ENCODE measurements at places on chromosomes 6 and 20. TPM values are rescaled to one million over a fixed set of nuclear protein-coding genes. Genes with fewer than 3 reads are reported as not detected.

RTEL1 gene
- total RNA-seq = 30.0 TPM

CFB gene
- total RNA-seq = 0.58 TPM

FOXQ1 gene
- not detected for total RNA-seq

DNA sequence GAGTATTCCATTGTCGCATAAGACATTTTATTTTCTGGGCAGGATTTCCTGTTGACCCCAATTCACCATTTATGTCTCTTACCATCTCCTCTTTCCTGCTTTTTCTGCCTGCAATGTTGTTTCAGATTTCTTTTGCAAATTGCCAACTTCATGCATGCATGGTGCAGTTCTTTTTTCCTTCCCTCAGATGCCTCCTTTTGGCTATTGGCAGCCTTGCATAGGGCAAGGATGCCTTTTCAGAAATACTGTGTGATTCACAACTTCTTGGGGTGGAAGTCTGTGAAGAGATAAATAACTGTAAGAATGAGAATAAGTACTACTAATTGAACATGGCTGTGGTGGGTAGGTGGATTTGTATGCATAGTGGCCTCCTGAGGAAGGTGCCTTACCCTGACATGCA, 116.7 kb downstream of the SOX4 start:
- H3K4me3 ChIP-seq = no peak overlapping the region
- H3K36me3 ChIP-seq = no peaks in the 10 kb centered on the region
- H3K27me3 ChIP-seq = no peaks in the 10 kb centered on the region

- no peak for DNase-seq
- H3K4me1 ChIP-seq = peaks cover 56% of the 10 kb centered on the region
- peaks cover 40% of the 10 kb centered on the region for H3K36me3 ChIP-seq
- H3K27me3 ChIP-seq = no peaks in the 10 kb centered on the region
- peak overlapping the region; percentile 95 for H3K4me3 ChIP-seq
- peak overlapping the region; percentile 98 for H3K27ac ChIP-seq
Measured at GRCh38 chr6:26159357-26160273, 72.4 kb downstream of the HFE start.

GRCh38 chr20:20452254-20452676, 84.4 kb downstream of the INSM1 start:
- H3K4me1 ChIP-seq = peaks cover 40% of the 10 kb centered on the region
- H3K27ac ChIP-seq = no peak overlapping the region
- H3K36me3 ChIP-seq = peaks cover 8% of the 10 kb centered on the region
- H3K27me3 ChIP-seq = no peaks in the 10 kb centered on the region
- DNase-seq = peak; percentile 74

GRCh38 chr20:5918856-5919625, 31.3 kb downstream of the TRMT6 start:
- H3K4me3 ChIP-seq = no peak overlapping the region
- DNase-seq = peak; percentile 32
- H3K36me3 ChIP-seq = no peaks in the 10 kb centered on the region

GRCh38 chr6:19470333-19470732, 366.8 kb upstream of the ID4 start:
- no peaks in the 10 kb centered on the region for H3K36me3 ChIP-seq
- H3K27ac ChIP-seq = no peak overlapping the region
- no peaks in the 10 kb centered on the region for H3K4me1 ChIP-seq
- no peak for DNase-seq
- H3K27me3 ChIP-seq = no peaks in the 10 kb centered on the region
- no peak overlapping the region for H3K4me3 ChIP-seq

DNA sequence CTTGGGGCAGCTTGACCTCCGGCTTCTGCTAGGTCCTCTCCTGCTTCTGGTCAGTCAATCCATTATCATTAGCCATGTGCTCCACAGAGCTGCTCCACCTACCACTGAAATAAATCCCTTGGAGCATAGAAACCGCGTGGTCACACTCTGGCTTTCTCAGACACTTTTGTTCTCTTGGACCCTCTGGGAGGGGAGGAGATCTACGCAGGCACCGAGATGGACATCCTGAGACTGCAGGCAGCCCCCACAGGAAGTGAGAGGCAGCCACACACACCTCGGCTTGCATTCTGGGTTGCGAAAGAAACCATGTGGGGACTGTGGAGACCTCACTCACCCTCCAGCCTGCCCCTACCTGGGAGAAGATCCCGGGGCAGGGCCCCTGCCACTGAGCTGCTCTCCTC, 79.5 kb downstream of the FYN start:
- peak; percentile 68 for DNase-seq
- H3K27me3 ChIP-seq = no peaks in the 10 kb centered on the region
- peaks cover 65% of the 10 kb centered on the region for H3K4me1 ChIP-seq
- H3K4me3 ChIP-seq = peak overlapping the region; percentile 73
- peaks cover 20% of the 10 kb centered on the region for H3K36me3 ChIP-seq

DNA sequence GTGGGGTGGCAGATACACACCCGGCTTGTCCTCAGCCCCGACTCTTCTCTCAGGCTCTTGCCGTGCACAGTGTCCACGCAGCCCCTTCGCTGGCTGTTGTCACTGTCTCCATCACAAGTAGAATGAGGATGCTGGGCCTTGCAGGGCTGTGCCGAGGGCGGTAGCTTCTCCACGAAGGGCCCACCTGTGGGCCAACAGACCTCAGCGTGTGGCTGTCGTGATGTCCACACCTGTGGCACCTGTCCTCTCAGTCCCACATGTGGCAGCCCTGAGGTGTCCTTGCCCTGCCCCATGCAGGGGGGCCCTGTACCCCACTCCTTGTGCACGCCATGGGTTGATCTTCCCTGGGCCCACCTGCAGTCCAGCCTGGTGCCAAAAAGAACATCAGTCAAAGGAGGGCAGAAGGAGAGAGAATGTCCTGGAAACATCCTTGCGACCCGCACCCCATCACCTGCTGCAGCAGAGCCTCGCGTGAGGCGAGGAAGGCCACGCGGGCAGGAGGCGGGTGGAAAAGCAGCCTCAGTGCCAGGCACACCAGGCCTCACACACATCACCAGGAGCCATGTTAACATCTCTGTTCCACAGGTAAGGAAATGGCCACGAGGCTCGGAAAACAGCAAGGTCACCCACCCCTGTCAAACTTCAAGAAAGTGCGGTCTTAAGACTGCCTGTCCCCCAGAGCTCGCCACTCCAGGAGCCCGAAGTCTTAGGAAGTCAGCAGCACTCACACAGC, 22.3 kb upstream of the AFDN start:
- peaks cover 1% of the 10 kb centered on the region for H3K4me1 ChIP-seq
- H3K27ac ChIP-seq = no peak overlapping the region
- H3K4me3 ChIP-seq = no peak overlapping the region
- DNase-seq = no peak

GRCh38 chr6:14614631-14615030, 497.1 kb downstream of the CD83 start:
- H3K27ac ChIP-seq = no peak overlapping the region
- no peaks in the 10 kb centered on the region for H3K36me3 ChIP-seq
- H3K4me1 ChIP-seq = no peaks in the 10 kb centered on the region
- H3K27me3 ChIP-seq = no peaks in the 10 kb centered on the region
- no peak for DNase-seq

GRCh38 chr20:9831032-9831431, 7.8 kb downstream of the PAK5 start:
- no peak for DNase-seq
- H3K4me3 ChIP-seq = no peak overlapping the region
- no peaks in the 10 kb centered on the region for H3K4me1 ChIP-seq

GSTA5 gene
- total RNA-seq = not detected

DNA sequence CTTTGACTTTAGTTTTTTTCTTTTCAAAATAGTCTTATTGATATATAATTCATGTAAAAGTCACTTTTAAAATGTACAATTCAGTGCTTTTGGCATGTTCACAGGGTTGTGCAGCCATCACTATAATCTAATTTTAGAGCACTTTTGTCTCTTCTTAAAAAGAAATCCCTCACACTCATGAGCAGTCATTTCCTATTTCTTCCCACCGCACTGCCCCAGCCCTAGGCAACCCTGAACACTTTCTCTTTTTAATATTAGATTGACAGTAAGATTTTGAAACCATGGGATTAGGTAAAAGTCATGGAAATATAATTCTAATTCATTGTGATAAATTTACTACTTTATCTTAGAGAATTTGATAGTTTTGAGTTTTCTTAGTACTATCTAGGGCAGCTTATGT, 309.4 kb downstream of the UTRN start:
- H3K36me3 ChIP-seq = peaks cover 31% of the 10 kb centered on the region
- DNase-seq = no peak

FNDC11 gene
- total RNA-seq = 0.30 TPM

HLA-DQA1 gene
- 41.1 TPM for total RNA-seq

DNA sequence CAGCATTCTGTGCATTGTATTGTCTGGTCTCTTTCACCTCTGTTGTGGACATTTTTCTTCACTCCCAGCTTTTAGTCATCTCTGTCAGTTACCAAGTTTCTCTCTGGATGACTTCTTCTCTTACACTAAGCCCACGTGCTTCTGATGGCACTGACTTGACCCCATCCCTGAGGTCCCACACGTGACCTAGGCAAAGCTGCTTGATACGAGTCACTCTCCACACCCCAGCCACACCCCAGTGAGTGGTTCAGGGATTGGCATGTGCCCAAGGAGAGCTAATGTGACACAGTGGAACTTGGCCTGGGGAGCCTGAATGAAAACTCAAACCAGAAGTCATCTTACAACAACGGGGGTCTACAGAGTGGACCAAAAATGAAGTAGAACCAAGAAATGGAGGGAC, 32.2 kb downstream of the HTR1E start:
- peaks cover 3% of the 10 kb centered on the region for H3K27me3 ChIP-seq
- no peaks in the 10 kb centered on the region for H3K4me1 ChIP-seq
- DNase-seq = no peak
- no peaks in the 10 kb centered on the region for H3K36me3 ChIP-seq

PI3 gene
- not detected for total RNA-seq

NEURL2 gene
- total RNA-seq = 1.6 TPM

ACSS1 gene
- total RNA-seq = 38.3 TPM

DNA sequence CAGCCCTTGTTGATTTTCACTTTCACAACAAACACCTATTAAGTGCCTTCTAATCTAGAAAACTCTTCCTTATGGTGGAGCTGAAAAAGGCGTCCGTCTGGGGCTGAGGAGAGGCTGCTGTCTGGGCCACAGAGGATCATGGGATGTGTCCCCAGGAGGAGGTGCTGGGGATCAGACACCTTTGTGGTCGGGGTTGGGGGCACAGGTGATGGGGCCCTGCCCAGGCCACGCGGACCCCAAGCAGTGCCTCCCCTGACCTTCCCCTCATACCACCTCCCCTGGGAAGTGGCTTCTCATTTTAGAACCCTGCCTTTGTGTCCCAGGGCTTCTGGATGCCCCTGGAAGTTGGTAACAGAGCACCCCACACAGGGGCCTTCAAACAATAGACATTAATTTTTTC, 41.1 kb downstream of the SUN5 start:
- H3K27me3 ChIP-seq = no peaks in the 10 kb centered on the region
- H3K27ac ChIP-seq = no peak overlapping the region
- H3K4me1 ChIP-seq = peaks cover 32% of the 10 kb centered on the region
- no peak overlapping the region for H3K4me3 ChIP-seq
- H3K36me3 ChIP-seq = peaks cover 1% of the 10 kb centered on the region
- peak; percentile 12 for DNase-seq

- peaks cover 3% of the 10 kb centered on the region for H3K27me3 ChIP-seq
- no peak overlapping the region for H3K27ac ChIP-seq
- H3K36me3 ChIP-seq = no peaks in the 10 kb centered on the region
- no peak overlapping the region for H3K4me3 ChIP-seq
- no peak for DNase-seq
Measured at GRCh38 chr6:144870782-144871181, 585.6 kb downstream of the UTRN start.

DNA sequence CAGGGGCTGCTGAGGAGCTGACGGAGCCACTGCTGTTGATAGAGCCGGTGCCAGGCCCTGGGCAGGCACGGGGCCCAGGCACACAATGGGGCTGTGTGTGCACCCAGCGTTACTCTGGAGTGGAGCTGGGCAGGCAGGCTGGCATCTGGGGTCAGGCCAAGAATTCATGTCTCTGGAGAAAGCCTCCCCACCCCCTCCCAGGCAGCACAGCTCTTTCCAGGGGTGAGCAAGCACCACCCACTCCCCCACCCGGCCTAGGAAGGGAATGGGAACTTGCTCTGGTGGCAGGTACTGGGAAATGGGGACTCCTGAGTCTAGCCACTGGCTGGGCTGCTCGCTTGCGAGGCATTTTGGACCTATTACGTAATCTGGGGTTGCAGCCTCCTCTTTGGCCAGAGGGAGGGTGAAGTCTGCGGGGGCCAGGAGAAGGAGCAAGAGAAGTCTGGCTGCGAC, 22.7 kb downstream of the TFEB start:
- no peaks in the 10 kb centered on the region for H3K27me3 ChIP-seq
- no peak overlapping the region for H3K27ac ChIP-seq
- no peaks in the 10 kb centered on the region for H3K36me3 ChIP-seq

- no peak overlapping the region for H3K4me3 ChIP-seq
- H3K27me3 ChIP-seq = no peaks in the 10 kb centered on the region
- no peak overlapping the region for H3K27ac ChIP-seq
Measured at GRCh38 chr6:89505847-89506246, 72.9 kb downstream of the ANKRD6 start.

TMEM151B gene
- not detected for total RNA-seq

RAD21L1 gene
- total RNA-seq = not detected

PAK5 gene
- total RNA-seq = not detected

GRCh38 chr20:50121858-50122271, 8.9 kb upstream of the UBE2V1 start:
- H3K4me3 ChIP-seq = no peak overlapping the region
- no peak for DNase-seq
- H3K27ac ChIP-seq = no peak overlapping the region

DNA sequence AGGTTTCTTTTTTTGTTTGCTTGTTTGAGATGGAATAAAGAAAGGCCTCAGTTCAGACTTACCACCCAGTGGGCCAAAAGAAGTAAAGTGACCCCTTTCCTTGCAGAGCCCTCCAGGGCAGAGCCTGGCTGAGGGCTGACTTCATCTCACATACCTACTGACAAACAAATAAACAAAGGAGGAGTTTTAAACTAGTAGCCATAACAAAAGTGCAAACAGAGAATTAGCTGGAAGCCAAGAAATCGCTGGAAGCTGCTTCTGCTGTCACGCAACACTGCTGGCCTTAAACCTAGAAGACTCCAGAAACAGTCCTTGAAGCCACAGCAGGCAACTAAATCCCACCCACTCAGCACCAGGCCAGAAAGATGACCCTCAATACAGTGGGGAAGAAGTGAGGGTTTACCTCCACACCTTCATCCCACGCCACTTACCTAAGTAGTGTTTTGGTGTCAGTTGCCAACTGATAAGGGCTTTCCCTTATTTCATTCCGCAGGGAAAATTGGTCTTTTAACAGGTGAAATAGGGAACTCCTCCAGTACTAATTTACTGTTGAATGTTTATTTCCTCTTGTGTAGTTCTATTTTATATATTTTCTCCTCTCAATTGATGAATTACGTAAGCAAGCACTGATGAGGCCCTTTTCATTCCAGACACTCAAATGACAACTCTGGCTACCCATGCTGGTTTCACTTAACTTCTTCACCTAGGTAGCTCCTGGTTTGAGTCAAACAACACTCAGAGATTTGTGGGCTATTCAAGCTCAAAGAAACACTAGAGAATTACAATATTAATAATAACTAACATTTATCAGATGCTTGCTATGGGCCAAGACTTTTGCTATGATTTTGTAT, 46.2 kb downstream of the EDN1 start:
- no peak overlapping the region for H3K4me3 ChIP-seq
- no peak overlapping the region for H3K27ac ChIP-seq
- H3K36me3 ChIP-seq = no peaks in the 10 kb centered on the region

Data from activated CD4-positive, alpha-beta memory T cell treated with anti-CD3 and anti-CD28 coated beads, Interleukin-2, amount 10 ng/mL, durations not matched to agents 7 days and 5 days (primary cell).